NCI-H187 treated with DMSO at 0.1 percent for 48 hours (cell line): ENCODE measurements at places on chromosomes 12 and 14.

- no peak for DNase-seq
Measured at GRCh38 chr12:27119797-27120196, 37.4 kb upstream of the C12orf71 start.

DNA sequence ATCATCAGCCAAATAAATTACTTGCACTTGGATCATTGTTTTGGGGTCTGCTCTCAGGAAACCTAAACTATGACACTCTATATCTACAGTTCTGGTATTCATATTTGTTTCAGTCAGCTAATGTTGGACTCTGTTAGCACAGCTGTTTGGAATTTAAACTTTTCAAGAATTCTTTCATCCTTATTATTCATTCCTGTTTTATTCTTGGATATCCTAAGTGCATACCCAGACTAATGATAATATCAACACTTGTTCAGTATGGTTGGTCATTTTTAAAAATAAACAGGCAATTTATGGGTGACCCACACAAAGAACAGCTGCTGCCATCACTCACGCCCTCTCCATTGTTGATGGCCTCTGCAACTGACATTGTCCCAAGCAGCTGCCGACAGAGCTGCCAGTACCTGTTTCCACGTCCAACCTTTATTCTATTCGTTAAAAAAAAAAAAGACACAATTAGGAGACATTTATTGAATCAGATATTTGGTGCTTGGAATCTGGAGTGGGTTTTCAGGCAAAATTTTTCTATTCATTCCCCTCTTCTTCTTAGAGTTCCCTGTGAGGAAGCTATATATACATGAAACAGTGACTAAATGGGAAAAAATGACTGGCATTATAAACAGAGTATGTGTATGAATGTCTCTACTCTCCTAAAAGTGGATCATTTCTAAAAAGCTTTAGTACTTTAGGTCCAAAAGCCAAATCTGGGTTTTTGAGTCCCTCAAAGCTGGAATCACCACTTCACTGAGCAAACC is 252.1 kb upstream of the NAV3 start:
- DNase-seq, result no peak

DNA sequence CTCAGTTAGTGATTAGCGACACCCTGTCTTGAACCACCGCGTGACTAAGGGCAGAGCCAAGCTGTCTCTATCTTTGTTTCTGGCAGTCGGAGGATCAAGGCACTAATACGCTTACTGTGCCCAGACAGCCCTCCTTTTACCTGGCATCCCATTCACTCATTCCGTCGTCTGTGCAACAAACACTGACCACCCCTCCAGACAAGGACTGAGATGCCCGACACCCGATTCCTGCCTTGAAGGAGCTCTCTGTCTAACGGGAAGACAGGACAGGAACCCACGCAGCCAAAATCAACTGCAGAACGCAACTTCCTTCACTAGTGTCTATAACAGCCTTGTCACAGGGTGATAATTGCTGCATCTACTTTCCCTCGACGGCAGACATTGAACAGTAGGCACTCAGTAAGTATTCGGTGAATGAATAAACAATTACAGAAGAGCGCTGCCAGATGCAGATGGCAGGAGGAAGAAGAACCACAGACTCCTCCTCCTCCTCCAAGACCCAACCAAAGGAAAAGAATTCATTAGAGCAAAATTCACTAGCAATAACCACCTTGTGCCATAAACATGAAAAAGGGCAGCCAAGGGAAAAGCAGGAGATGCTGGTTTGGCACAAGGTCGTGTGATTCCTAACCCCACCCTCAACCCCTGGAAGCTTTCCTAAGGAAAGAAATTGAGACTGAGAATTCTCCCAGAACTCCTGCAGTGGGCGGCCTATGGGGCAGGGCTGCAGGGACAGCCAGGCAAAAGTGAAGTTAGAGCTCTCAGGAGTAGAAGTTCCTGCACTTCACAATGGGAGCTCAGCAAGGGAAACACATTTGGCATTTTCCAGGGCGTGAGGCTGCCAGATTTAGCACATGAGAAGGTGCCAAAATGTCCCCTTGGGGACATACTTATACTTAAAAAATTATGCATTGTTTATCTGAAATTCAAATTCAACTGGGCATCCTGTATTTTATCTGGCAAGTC is 186.6 kb upstream of the DIO3 start:
- DNase-seq, result no peak

- DNase-seq, result no peak
Measured at GRCh38 chr12:52828591-52829021, 5.5 kb downstream of the KRT79 start.

- DNase-seq, result no peak
Measured at GRCh38 chr12:57063991-57064685, 14.2 kb upstream of the MYO1A start.

GRCh38 chr12:100348657-100349454 is 8.0 kb upstream of the SLC17A8 start:
- DNase-seq, result peak; percentile 29
